ENCODE measurements at places on chromosomes 12 and 14. TPM values are rescaled to one million over a fixed set of nuclear protein-coding genes. Genes with fewer than 3 reads are reported as not detected.

DNA sequence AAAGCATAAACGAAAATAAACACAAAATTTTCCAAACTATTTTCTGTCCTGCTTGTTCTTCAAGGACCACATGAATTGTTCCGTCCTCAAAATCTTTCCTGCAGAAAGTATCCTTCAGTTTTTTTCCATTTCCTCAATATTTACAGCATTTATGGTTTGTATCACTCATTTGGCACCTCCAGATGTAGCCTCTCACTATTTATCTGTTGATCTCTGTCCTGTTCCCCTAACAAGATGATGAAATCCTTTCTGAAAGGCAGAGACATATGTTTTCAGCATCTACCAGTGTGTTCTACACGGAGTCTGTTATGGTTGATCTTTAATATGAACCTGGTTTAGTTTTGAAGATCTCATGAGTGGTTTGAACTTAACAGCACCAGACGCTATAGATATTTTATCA, 490.2 kb downstream of the NELL2 start:
- DNase-seq: no peak

DNA sequence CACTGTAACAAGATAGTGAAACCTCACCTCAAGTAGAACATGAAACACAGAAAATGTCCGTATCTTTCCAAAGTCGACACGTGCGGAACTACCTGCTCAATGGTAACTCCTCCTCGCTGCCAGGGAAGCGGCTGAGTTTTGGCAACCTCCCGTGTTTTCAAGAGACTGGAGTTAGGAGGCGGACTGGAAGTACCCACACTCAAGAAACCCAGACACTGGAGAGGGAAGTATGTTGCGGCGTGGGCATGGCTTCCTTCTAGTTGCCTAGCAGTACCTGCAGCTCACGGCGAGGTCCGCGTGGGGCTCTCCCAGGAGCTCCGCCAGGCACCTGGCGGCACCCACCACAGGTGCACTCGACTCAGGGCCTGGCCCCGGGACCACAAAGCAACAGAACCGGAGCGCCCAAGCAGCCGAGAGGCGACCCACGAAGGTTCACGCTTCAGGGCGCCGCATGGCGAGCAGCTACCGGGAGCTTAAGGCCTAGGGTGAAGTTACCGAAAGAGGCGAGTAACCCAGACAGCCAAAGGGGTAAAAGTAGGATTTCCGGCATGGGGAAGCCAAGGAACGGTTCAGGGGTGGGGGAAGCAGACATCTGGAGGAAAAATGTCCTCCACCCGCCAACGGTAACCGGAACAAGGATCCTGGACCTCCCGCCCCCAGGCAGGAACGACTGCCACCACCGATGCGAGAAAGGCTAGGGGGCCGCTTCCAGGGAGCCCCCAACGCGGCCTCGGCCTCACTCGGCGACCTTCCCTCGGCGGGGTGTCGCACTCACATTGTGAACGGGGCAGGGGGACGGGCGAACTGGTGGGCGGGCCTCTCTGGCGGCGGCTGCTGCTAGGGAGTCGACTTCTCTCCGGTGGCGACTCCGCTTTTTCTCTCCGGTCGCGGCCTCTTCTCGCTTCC, 608 bp downstream of the PTGES3 start:
- DNase-seq: no peak

Gene TMEM52B
- not detected for total RNA-seq

DNA sequence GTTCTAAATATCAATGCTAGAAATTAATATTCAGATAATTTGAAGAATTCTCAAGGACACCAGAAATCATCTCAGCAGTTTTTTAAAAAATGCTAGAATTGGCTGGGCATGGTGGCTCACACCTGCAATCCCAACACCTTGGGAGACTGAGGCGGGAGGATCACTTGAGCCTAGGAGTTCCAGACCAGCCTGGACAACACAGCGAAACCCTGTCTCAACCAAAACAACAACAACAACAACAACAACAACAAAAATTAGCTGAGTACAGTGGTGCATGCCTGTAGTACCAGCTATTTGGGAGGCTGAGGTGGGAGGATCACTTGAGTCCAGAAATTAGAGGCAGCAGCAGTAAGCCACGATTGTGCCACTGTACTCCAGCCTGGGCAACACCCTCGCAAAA, 3.2 kb upstream of the MDP1 start:
- DNase-seq: no peak

Gene PMEL
- total RNA-seq: 0.84 TPM

DNA sequence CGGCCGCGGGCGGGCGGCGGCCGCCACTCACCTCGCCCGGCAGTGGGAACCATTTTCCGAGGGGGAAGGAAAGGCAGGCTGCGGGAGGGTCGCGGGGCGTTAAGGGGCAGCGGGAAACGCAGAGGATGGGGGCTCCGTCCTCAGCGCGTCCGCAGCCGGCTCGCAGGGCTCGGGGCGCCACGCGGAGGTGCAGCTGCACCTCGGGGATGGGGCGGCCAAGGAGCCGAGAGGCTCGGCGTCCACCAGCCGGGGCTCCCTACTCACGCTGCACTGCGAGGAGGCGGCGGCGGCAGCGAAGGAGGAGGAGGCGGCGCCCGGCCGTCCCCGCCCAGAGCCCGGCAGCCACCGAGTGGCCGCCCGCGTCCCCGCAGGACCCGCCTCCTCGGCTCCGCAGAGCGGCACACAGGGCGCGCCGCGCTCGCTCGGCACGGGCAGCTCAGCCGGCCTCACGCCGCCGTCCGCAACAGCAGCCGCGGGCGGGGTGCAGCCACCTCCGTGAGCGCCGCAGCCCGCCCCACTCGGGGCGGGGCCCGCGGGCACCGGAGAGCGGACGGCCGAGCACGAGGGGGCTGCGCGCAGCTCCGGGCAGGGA, at the start of gene ATP2B1:
ATP2B1 (minus strand) TSS at position 274 of the 592 bp plus-strand sequence. CDS start 52,952 bp downstream, outside the sequence.
- DNase-seq: peak; percentile 87

Measured in RPMI7951 (cell line).